ENCODE measurements at places on chromosomes 6 and 20.

DNA sequence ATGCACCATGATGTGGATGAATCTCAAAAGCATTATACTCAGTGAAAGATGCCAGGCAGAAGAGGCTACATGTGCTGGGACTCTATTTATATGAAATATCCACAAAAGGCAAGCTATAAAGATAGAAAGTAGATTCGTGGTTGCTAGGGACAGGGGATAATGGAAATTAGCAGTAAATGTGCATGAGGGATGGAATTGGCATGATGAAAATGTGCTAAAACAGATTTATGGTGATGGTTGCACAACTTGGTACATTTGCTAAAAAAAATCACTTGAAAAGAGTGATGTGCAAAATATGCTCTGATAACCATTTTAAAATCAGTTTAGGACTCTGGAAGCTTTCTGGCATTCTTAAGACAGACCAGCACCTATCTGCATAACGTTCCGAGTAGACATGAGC, 61.6 kb downstream of the ALDH8A1 start:
- DNase-seq = no peak

DNA sequence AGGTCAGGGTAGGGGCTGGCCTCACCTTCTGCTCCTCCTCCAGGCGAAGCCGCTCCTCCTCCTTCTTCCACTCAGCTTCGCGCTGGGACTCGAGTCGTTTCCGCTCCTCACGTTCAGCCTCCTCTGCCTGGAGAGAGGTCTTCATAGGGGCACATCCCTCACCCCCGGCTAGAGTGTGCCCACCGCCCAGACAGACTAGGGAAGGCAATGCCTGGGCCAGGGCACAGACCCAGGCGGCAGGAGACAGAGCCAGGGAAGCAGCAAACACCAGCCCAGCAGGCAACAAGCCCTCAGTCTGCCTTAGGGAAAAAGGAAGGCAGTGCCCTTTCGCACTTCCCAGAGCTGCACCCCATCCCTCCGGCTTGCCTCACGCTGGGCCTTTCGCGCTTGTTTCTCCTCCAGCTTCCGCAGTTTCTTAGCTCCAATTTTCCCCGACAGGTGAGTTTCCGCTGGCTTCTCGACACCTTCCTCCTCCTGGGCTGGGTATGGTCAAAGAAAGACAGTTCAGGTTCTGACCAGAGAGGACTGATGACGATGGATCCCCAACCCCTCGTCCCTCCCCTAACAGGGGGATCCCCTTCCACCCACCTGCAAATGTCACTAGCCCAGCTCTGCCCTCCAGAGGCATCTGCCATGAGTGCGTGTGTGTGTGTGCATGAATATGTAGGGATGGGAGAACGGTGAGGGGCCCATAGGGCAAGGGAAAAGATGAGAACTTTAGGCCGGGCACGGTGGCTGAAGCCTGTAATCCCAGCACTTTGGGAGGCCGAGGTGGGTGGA, 4.3 kb downstream of the DDRGK1 start:
- DNase-seq = no peak

DNA sequence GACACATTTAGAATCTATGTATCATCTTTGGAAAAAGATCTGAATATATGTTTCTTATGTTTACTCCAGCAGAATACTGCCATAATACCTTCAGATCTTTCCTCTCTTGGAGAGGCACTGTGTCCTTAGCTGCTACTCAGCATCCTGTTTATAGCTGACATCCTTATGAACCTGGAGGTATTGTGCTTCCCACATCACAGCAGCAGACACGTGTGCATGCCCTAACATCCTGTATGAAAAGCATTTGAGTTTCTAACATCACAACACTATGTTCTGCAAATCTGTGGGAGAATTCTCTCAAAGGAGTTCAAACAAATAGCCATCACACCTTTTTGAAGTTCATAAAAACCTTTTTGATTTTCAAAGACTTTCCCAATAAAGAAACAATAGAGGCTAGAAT, 216.0 kb downstream of the GJA1 start:
- DNase-seq = no peak

GRCh38 chr6:147930745-147931144, 411.9 kb upstream of the SASH1 start:
- no peak for DNase-seq

DNA sequence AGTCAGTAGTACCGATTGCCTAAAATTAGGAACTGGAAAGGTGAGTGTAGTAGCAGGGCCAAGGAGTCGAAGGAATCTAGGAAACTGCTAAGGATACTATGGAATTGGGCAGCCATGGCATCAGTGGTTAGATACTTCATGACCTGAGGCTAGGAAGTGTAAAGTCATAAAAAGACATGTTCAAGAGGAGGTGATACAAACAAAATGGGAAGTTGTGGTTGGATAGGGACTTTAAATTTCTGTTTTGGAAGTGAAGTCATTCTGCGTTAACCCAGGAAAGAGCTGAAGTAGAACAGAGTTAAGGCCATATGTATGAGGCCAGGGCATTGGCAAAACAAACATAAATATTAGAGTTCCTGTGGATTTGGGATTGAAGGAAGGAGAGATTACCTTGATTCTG, 88.6 kb upstream of the TMEM181 start:
- no peak for DNase-seq

Measured in tibial artery (tissue), 4 donors.